ENCODE measurements at places on chromosomes 11 and 22.

DNA sequence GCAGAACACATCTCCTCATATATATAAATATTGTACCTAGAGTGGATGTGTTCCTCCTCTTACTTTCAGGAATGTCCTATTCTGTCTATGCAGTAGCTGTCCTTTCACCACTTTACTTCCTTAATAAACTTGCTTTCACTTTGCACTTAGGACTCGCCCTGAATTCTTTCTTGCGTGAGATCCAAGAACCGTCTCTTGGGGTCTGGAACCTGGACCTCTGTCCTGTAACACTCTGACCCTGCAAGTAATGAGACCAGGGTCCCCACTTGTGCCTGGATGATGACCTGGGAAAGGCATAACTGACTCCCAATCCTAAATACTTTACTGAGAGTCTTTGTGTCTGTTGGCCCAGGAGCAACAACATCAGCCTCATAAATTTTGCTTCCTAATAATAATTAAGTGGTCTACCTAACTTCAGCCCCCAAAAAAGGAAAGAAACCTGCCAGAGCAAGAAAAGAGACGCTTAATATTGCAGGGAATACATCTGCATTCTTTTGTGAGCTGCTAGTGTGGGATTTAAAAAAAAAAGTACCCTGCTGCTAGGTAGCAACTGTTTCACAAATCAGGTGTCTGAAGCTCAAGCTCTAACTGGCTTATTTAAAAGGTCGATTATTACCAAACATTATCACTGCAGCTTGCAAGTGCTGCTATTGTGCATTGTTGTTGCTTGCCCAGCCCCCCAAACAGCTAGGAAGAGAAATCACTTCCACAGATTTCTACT, 69.3 kb downstream of the FAM168A start:
- DNase-seq: no peak

GRCh38 chr11:79439886-79440570, 802 bp downstream of the TENM4 start:
- DNase-seq: no peak

DNA sequence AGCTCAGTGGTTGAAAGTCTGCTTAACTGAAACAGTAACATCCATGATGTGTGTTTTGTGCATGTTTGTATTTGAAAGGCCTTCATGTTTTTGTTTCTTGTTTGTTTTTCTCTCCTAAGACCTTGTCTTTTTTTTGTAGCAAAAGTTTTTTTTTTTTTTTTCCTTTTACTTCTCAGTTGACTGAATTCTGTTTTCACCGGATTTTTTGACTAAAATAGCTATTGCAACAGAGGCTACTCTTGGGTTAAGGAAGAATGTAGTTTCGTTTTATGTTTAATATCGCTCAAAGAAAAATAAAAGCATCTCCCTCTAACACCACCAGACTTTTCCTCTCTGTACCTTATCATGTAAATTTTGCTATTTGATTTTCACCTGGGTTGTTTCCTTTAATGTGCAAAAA, 15.1 kb downstream of the APOL6 start:
- DNase-seq: no peak

- no peak for DNase-seq
Measured at GRCh38 chr11:112590764-112591163, 330.1 kb upstream of the PLET1 start.

GRCh38 chr11:31761636-31762035, 49.5 kb downstream of the PAX6 start:
- DNase-seq: no peak

DNA sequence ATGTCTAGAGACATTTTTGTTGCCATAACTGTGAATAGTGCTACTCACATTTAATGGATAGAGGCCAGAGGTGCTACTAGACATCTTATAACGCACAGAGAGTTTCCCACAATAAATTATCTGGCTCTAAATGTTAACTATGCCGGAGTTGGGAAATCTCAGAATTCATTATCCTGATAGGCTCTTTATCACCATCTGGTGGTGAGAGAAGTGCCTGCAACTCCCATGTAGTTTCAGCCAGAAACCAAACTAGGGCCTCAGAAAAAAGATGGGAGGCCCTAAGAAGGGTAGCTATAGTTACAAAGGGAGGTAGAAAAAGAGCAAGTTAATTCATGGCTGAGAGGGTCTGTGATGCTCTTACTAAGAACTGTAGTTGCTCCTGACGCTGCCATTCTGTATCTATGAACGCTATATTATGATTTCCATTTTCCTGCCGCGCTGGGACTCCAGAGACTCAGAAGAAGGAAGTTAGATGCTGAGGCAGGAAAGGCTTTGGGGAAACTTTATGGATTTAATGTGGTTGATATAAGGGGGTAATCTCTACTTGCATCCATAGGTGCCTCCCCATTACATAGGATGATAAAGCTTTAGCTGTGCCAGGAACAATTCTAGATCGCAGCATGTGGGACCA, 22.9 kb upstream of the MRPL17 start:
- DNase-seq: no peak

GRCh38 chr11:122656073-122656630, 630 bp downstream of the UBASH3B start:
- DNase-seq: peak; percentile 58

DNA sequence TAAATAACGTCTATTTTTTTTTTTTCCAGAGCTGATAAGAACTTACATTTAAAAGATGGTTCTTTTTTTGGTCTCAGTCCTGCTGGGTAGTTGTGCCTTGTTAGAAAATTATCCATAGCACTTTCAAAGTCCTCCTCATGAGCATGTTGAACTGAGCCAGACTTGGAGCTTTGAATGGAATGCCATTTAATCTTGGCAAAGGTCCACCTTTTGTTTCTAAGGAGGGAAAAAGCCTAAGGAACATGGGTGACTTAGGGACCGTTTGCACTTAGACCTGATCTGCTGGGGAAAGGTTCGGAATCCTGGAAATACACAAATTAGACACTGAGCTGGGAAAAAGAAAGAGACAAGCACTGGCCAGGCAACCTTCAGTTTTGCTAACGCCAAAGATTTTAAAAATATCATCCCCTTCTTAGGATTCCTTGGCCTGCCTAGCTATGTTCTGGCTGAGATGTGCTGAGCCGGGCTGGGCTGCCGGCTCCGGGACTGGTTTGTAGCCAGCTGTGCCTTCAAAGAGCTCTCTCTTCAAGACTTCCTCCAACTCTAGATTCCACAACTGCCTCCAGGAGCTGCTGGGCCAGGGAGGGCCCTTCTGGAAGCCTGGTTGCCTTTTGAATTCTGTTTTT, 67.4 kb downstream of the ENDOD1 start:
- DNase-seq: no peak

DNA sequence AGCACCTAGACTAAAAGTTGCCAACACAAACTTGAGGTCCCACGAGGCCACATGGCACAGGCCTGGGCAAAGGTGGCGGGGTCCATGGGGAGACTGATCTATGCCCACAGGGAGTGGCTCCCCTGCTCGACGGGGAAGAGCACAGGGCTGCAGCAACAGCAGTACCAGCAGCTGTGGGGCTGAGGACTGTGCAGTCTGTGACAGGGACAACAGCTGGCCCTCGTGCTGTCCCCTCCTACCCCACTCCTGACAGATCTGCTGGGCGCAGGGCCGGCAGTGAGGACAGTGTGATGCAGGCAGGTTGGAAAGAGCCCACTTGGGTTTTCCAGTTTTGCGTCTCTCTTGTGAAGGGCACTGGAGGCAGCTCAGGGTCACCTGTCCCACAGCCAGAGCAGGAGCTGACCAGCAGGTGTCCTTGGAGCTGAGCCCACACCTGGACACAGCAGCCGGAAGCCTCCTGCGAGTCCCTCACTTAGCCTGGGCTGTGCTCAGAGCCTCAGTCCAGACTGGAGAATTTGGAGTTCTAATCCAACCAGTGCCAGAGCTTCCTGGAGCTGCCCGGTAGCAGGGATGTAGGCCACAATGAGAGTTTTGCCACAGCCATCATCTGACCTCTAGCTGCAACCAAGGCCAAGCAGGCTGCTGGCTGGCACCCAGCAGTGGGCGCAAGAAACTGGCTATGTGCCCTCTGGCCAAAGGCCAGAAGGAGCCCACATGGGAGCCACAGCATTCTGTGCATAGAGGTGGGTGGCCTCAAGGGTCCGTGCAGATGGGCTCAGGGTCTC, 3.6 kb upstream of the GAS2L1 start:
- DNase-seq: no peak

DNA sequence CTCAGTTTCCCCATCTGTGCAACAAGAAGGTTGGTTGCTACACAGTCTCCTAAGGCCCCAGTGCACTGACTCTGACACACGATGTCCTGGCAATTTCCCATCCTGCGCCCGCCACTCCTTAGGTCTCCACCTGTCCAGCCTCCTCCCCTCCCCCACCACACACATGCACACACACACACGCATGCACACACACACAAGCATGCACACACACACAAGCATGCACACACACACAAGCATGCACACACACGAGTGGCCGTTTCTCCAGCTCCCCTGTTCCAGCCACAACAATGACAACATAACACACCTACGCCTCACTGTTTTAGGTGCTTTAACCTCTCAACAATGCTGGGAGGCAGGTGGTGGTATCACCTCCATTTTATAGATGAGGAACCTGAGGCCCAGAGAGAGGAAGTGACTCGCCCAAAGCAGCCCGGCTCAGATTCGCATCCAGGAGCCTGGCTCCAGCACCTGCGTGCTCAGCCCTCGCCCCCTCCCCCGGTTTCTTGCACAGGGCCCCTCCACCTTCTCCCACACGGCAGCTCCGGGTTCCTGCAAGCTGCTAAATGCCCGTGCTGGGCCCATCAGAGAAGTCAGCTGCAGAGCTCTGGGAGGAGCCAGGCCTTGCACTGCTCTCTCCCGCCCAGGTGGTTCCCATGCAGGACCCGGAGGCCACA, 13.0 kb downstream of the CYTH4 start:
- DNase-seq: no peak

- DNase-seq: no peak
Measured at GRCh38 chr11:129828301-129828836, 12.7 kb downstream of the TMEM45B start.

DNA sequence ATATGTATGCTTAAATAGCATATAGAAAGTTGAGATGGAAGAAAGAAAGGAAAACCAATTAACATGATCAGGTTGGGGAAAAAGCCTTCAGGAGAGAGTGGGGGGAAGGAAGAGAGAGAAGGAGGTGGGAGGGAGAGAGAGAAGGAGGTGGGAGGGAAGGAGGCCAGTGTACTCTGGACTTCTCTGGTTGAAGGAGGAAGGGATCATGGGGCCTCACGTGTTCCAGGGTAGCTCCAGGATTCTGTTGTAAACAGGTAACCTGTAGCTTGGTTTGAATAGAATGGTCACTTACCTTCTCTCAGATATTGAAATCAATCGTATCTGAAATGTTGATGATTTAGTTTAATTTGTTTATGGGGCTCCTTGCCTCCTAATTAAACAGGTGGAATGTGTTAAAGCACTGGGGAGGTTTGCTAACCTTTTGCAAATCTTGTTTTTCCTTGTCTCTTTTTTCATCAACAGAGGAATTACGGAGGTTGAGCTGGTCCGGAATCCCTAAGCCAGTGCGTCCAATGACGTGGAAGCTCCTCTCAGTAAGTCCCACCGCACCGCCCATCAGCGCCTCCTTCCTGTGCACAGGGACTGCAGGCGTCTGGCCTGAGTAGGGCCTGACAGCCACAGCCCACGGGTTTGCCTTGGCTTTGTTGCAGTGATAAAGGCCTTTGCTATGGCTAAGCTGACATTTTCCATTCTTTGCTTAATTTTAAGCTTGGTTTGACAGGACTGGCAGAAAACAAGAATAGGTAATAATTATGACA, 115.9 kb downstream of the TBC1D22A start:
- no peak for DNase-seq

DNA sequence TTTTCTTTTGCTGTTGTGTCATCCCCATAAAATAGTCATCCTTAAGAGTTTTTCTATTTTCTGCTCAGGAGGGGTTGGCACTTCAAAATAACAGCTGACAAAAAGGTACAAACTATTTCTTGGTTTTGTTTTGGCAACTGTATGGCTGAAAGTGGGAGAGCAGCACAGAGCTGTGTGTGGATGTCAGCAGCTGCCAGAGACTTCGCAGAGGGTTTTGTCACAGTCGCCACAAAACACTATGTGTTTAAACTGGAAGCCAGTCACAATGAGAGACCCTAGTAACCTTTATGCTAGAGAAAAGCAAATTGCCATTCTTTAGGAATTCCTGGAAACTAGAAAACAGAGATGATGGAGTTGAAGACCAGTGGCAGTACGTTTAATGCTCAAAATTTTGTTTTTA, 189.6 kb upstream of the CCDC90B start:
- no peak for DNase-seq

DNA sequence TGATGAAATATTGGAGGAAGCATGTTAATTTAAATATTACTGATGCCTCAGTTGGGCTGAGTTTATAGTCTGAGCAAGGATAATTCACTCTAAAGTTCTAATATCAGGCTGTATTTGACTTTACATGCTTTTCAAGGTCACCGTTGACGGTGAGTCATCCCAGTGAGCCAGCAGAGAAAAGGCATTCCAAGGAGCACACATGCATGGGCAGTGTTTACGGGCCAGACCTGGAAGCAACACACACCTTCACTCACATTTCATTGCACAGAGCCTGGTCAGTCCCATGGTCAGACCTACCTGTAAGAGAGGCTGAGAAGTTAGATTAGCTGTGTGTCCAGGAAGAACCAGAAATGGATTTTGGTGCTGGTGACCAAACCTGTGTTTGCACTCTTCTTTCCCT, 53.5 kb downstream of the COMMD9 start:
- DNase-seq: no peak

DNA sequence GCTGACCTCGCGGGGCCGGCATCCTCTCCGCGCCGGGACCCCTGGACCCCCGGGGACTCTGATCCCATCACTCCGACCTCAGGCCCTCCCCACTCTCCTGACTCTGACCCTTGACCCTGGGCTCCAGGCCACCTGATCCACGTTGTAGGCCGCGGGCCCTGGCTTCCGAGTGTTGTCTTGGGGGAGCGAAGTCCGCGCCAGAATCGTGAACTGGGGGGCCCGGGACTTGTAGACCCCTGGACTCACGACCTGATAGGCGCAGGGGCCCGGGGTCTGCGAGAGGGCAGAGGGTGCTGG, 716 bp upstream of the TYMP start:
- no peak for DNase-seq

GRCh38 chr11:63535734-63536133, 874 bp upstream of the PLAAT4 start:
- no peak for DNase-seq

DNA sequence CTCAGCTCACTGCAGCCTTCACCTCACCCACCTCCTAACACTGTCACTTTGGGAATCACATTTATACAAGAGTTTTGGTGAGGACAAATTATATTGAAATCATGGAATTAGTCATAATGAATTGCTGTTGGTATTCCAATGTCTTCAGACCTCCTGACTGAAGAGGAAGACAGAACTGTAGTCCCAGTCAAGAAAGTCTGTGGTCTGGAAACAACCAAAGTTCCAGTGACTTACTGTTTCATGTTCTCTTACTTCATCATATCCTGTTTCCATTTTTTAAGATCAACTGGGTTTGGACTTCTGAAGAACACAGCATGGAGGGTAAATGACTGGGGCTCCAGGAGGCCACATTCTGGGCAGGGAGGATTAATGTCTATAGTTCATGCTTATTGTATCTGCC, 43.0 kb upstream of the HIPK3 start:
- DNase-seq: no peak
